ENCODE measurements at places on chromosomes 12 and 14.

DNA sequence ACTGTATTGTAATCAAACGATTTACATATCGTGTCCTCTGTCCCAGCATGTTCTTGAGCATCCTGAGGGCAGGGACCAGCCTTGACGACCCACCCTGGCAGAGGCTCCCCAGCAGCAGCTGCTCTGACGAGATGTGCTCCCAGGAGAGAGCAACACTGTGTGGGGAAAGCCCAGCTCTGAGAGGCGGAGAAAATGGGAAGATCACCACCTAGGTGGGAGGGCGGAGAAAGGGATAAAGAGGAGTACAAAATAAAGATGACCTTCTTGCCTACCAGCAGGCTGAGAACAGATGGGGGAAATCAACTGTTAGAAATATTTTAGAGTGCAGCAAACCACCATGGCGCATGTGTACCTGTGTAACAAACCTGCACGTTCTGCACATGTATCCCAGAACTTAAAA lies 71.5 kb upstream of the CAPRIN2 start:
- DNase-seq, result no peak

DNA sequence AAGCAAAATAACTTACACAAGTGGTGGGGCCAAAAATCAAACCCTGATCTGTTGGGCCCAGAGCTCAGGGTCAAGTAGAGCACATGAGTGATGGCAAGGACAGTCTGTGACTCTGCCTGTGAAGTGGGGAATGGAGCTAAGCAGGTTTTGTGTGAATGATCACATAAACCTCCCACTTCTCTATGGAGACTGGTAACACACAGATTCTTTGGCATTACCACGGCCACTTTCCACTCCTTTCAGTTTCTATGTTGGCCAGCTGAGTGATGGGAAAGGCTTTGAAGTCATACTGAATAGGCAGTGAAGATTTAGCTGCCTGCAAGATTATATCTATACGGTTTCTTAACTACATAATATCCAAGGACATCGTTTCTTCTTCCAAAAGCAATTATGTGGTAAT lies 97.9 kb downstream of the ARMH4 start:
- no peak for DNase-seq

- no peak for DNase-seq
Measured at GRCh38 chr12:70121562-70121961, 121.7 kb upstream of the CNOT2 start.

- DNase-seq, result no peak
Measured at GRCh38 chr12:1639538-1639937, 10.5 kb downstream of the WNT5B start.

- peak; percentile 33 for DNase-seq
Measured at GRCh38 chr12:2215709-2216560, 163.1 kb downstream of the CACNA1C start.

DNA sequence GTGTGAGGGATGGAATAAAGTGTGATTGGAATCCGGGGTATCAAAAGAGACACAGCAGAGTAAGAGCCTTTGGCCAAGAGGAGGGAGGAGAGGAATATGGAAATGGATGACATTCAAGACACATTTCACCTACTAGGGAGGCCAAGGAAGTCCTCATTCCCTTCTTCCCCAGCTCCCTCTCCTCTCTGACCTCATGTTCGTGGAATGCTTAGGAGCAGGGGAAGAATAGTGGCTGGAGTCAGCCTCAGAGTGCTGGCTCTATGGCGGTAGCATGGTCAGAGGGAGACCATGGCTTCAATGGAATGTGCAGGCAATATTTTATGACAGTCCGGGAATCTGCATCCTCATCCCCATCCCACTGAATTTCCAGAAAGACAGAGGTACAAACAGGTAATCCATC lies 196.6 kb downstream of the EGLN3 start:
- peak; percentile 83 for DNase-seq

DNA sequence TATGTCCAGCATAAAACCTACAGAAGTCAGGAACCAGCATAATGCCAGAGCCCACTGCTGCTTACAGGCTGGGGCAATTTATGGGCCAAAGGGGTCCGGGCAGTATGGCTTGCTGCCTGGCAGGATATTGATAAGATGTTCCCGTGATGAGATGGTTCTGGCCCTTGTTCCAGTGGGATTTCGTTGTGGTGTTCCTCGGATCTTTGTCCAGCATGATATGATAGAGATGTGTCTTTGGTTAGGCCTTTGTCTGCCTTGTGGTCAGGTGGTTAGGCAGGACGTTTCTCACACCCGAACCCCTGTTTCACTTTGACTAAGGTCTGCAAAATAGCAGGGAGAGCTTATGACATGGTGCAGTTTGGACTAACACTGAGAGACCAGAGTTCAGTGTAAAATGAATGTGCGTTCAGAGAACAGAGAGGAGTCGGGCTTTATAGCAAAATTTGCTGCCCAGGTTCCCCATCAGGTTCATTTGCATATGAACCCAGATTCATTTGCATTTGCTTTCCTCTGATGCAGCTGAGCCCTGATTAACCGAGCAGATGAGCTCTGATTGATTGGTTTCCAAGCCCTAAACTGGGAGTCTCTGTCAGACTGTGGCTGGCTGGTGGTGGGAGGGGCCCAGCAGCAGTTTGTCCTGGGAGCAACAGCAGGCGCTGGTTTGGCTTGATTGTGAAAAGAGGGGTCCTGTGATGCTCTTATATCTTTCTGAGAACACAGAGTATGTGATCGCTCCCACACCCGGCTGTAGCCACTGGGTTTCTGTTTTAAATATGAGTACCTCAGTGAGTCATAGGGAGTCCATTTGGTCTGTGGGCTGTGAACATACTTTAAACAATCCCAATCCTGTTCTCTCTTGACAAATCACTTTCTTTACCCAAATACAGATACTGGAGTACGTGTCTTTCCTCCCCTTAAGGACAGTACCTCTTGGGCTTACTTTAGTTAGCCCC lies 156.3 kb upstream of the PZP start:
- peak; percentile 54 for DNase-seq

DNA sequence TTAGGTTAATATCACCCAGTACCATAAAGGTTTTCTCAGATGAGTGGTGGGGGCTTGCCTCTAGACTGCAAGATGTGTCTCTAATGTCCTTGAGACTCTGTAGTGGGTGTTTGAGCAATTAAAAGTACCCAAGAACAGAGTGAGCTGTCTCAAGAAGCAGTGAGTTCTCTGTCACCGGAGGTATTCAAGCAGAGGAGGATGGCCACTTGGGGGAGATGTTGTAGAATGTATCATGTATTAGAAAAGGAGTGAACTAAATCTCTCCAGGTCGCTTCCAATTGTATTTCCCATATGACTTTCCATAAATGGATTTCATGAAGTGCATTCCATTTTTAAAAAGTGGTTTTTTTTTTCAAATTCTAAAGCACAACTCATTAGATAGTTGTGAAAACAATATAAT lies 35.0 kb downstream of the SLC17A8 start:
- peak; percentile 14 for DNase-seq

DNA sequence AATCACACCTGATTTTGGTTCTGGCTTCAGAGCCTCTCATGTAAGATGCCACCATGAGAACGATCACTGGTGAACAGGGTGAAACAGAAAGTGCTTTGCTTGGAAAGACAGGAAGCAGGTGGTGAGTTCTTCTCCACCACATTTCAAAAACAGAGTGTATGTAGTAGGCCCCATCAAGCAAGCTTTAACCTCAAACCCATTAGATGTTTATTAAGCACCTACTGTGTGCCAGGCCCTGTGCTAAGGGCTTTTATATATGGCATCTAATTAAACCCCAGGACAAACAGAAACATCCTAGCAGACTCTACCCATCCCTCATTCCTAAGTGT lies 47.8 kb upstream of the MED13L start:
- DNase-seq, result no peak

DNA sequence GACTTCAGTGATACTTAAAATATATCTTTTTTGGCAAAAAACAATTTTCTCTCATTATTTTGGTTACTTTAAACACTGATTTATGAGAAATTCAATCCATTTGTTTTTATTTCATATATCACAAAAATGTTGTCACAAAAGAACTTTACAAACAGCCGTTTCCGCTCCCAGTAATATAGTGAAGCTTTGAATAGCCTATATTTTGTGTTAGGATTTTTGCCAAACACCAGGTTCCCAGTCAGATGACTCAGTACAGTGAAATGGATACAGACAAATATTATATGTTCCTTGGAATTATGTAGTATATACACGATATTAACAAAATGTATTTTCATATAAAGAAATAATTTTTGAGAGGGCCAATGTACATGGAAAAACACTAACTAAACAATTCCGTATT lies 411.1 kb downstream of the CCER1 start:
- no peak for DNase-seq

DNA sequence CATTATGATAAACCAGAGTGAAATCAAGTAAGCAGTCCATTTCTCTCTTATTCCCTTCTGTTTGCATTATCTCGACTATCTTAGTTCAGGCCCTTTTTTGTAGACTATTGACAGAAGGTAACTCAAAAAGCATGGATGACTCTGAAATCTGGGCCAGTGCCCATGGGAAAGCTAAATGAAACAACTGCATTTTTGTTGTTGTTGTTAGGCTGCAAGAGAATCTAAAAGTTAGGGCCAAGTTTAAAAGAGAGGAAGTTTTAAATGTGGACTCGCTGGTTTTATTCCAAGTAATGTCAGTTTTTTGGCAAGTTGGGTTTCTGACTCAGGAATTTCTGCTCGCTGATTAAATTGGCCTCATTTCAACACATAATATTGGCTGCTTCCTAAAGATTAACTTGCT lies 201.1 kb downstream of the PIK3C2G start:
- peak; percentile 72 for DNase-seq

GRCh38 chr12:32595251-32595650 lies 83.8 kb upstream of the DNM1L start:
- peak; percentile 90 for DNase-seq

- no peak for DNase-seq
Measured at GRCh38 chr12:121750507-121750955, 38.0 kb downstream of the TMEM120B start.

GRCh38 chr12:109710205-109710746 lies 3.3 kb upstream of the FAM222A start:
- DNase-seq, result no peak

GRCh38 chr14:102867826-102868580 lies 54.5 kb upstream of the AMN start:
- no peak for DNase-seq

- peak; percentile 3 for DNase-seq
Measured at GRCh38 chr12:41485203-41485602, 297.1 kb downstream of the PDZRN4 start.

GRCh38 chr12:128286970-128287369 lies 20.0 kb downstream of the TMEM132C start:
- no peak for DNase-seq

DNA sequence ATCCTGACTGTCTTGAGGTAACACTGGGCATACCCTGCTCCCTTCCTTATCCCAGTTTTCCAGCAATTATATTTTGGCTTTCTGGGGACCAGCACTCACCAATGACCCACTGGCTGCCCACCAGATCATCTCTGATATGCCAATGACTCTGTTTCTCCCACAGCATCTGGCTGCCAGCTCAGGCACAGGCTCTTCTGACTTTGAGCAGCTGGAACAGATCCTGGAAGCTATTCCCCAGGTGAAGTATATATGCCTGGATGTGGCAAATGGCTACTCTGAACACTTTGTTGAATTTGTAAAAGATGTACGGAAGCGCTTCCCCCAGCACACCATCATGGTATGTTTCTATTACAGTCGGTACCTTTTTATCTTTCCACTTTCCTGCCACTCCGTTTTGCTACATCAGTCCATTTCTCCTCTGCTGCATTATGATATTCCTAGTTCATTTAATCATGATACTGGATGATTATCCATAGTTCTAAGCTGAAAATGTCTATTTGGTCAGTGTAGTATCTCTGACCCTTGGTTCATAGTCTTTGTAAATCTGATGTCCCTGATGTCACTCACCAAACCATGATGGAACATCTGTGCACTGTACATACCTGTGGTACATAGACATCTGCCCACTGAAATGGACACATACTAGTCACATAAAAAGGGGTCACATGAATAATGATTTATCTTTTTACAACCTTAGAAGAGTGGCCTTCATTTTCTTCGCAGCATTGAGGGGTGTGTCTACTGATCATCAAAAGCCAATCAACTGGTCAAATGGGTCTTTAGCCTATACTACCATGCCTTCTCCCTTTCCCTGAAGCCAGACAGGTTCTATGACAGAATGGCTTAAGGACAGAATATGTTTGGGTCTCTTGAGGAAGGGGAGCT lies 3.3 kb downstream of the GMPR2 start:
- DNase-seq, result no peak

GRCh38 chr12:110004598-110004997 lies 5.4 kb downstream of the ANKRD13A start:
- DNase-seq, result no peak

DNA sequence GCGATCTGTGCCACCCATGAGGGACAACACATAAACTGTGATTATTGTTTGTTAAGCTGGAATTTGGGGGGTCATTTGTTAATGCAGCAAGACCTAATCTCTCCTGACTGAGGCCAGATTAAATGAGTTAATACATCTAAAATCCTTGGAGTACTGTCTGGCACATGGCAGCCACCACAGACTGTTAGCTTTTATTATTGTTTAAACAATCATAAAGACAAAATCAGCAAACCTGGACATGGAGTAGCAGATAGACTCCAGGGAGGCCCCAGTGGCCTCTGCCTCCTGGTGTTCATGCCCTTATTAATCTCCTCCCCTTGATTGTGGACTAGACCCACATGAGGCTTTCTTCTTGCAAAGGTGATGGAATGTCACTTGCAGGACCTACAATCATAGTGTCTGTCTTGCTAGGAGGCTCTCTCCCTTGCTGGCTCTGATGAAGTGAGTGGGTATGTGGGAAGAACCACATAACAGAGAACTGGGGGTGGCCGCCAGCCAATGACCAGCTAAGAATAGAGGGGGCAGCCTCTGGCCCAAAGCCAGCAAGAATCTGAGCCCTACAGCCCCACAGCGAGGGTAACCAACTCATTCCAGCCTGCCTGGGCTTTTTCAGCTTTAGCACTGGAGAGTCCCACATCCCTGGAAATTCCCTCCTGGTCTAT lies 142.0 kb downstream of the SCARB1 start:
- DNase-seq, result no peak

DNA sequence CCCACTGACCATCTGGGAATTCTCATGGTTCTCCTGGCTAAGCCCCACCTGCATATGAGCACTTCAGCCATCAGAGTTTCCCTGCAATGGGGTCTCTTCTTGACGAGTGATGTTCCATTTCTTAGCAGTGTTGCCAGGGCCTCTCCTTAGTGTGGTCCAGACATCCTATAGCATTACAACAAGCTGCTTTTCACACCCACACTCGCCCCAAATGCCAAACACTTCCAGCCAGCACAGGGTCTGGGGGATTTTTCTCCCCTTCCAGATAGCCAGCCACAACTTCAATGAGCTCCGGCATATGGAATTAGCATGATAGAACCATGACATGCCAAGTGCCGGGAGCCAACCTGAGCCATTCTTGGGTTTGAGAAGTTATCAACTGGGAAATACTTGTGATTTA lies 267.4 kb downstream of the ZFP36L1 start:
- DNase-seq, result no peak

GRCh38 chr12:92605621-92606170 lies 97.1 kb upstream of the PLEKHG7 start:
- DNase-seq, result peak; percentile 47

All from EH (cell line).